ENCODE measurements at places on chromosomes 2 and 18.

DNA sequence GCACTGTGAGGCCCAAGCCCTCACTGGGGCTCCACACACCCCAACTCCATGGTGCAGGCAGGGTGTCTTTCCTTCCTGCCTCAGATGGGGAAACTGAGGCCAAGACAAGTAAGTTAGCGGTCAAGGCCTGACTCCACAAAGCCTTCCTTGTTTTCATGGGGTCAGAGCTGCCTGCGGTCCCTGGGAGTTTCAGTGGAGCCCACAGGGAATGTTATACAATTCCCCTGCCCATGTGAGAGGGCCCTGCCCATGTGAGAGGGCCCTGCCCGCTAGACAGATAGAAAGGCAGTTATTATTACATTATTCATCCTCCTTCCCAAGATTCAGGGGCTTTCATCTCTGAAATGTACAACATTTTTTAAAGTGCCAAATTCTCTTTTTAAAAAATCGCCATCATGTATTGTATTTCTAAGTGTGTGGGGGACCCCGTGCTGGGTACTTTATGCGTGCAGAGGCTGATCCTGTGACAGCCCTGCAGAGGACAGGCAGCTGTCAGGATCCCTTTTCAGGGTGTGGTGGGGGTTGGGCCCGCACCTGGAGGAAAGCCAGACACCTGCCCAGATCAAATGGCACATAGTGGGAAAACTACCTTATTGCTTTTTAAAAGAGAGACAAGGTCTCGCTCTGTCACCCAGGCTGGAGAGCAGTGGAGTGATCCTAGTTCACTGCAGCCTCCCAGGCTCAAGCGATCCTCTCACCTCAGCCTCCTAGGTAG, 23.4 kb downstream of the FBLN7 start:
- no peak for DNase-seq

DNA sequence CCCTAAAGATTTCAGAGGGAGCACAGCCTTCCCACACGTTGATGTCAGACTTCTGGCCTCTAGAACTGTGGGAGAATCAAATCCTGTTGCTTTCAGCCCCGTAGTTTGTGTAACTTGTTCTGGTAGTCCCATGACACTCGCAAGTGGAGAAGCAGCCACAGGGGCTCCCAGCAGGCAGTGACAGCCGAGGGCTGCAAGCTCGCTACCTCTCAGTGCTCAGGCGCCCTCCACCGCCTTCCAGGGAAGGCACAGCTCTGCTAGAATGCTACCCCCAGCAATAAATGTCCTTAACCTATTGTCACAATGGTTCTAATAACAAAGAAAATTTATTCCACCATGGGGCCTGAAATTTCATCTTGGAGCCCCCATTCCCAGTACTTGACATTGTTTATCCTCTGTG, 143.1 kb upstream of the ZNF236 start:
- no peak for DNase-seq

DNA sequence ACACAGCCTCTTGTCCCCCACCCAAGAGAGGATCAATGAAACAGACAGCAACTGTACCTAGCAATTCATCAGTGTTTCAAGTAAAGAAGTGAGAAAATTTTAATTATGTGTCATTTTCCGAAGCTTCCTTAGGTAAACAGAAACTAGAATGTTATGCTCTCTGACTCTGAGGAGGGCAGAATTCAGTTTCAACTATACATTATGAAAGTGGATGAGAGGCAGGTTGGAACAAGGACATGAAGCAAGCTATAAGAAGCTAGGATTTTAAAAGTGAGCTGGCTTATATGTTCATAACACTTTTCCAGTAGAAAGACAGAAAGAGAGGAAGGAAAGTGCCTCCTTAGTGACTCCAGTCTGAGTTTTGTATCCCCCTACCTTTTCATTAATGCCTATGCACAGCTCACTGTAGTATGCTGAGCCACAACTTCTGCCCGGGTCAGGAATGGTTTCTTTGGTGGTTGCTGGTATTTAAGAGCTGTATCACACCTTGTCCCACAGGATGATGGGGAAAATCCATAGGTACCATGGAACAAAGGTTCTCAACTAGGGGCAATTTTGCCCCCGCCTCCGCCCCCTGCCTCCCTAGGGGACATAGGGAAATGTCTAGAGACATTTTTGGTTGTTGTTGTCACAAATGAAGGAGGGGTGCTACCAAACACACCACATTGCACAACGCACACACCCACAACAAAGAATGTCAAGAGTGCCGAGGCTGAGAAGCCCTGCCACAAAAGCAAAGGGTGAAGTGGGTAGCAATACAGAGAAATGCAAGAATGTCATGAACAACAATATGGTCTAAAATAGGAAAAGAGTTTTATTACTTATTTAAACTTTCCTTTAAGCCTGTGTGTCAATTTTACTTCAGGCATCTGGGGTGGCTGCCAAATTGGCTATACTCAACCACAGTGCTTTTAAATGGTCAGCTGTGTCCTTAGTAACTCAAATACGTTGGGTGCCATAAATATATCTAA, 161.0 kb upstream of the ZFP36L2 start:
- no peak for DNase-seq

DNA sequence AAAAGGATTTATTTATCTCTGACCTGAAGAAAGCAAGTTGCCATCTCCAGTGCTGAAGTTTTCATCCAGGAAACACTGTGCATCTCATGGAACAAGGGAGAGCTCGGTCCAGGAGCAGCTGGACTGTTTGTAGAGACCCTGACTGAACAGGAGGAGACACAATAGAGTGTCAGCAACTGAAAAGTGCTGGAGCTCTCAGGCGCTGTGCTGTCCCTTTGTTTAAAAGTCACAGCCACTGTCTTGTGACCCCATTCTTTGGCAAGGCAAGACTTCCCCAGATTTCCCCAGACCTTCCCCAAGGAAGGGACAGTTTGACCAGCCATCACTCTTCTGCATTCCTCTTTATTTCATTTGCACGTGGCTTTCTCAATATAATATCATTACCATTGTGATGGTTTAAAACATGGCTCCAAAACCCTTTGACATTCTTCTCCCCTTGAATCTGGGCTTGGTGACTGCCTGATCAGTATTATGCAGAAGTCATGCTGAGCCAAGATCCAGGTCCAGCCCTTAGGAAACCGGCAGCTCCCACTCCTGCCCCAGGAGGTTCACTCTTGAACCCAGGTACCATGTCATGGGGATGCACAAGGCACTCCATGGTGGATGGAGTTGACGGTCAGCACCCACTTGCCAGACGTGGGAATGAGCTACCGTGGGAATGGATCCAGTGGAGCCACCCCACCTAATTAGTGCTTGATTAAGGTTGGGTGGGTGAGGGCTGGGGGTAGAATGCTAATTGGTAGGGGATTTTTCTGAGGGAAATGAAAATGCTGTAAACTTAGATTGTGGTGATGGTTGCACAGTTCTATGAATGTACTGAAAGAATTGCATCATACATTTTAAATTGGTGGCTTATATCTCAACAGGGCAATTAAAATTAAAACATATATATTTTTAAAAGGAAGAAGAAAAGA, 497.9 kb upstream of the RAB6C start:
- no peak for DNase-seq

GRCh38 chr18:47313901-47314300, 62.4 kb upstream of the SKOR2 start:
- peak; percentile 12 for DNase-seq

GRCh38 chr2:109126501-109126860, 2.5 kb upstream of the SH3RF3 start:
- DNase-seq: peak; percentile 79

DNA sequence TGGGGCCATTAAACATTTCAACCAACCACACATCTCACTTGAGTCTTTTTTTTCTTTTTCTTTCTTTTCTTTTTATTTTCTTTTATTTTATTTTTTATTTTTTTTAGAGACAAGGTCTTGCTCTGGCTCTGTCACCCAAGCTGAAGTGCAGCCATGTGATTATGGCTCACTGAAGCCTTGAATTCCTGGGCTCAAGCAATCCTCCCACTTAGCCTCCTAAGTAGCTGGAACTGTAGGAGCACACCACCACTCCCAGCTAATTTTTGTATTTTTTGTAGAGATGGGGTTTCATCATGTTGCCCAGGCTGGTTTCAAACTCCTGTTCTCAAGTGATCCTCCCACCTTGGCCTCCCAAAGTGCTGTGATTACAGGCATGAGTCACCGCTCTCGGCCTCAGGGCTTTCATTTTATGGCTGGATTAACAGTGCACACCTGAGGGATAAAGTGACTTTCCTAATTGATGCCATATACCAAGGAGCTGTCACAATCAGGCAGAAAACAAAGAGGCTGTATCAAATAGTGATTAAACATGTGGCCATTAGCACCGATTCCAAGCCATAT, 21.5 kb downstream of the KIAA2012 start:
- DNase-seq: no peak

GRCh38 chr18:9619056-9619455, 4.7 kb upstream of the PPP4R1 start:
- no peak for DNase-seq

DNA sequence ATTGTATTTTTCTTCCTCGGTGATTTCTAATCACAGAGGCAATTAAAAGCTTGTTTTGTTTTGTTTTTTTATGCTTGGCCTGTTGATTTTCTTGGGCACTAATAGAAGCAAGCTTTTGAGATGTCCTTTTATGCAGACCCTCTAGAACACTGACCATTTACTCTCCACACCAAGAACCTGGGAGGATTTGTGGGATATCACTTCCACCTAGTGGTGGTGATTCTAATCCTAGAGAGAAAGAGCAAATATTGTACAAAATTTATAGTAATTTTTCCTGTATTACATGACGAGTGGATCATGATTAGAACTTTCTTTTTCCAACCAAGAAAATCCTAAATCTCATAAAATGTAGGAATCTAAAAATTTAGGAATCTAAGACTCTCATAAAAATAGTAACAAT, 23.4 kb downstream of the NEMP2 start:
- DNase-seq: no peak

- no peak for DNase-seq
These were observed 40.2 kb downstream of the SLC35F5 start for GRCh38 chr2:113716291-113716690.

DNA sequence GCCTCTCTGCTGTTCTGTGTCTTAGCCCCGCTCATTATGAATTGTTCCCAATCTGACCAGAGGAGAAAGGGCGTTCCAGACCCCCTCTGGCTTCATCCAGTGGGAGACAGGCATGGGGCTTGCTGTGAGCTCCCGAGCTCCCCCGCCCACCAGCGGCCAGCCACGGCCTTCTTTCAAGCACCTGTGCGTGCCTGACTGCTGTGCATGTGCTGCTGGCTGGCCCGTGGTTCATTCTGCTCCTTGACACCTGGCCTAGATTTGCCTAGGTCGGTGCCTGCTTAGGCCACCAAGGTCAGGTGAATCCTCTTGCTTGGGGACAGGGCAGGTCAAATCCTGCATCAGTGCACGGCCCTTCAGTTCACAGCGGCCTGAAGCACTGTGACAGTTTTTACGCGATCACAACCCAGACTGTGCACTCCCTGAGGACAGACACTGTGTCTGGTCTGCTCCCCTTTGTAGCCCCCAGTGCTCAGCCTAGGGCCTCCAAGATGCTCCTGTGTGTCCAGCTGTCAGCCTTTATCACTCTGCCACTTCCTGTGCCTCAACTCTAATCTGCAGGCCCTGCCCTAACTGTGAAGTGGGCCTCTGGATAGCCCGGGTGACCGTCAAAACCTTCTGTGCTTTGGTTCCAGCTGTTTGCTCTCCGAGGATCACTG, 3.6 kb upstream of the LPIN1 start:
- DNase-seq: no peak

DNA sequence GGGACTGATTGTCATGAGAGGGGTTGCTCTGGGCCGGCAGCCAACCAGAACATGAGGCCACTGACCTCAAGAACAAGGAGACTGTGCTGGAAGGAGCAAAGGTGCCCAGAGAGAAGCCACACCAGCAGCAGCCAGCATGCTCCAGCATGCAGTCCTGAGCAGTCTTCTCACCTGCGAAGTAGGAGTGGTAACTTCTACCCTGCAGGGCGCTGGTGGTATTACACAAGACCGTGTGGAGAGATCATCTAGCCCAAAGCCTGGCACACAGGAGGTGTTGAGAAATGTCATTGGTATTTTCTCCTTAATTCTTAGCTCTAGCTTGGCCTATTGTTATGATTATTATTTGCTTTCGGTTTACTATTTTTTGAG, 132.7 kb downstream of the TSN start:
- peak; percentile 30 for DNase-seq

- DNase-seq: no peak
These were observed 25.8 kb downstream of the GPR55 start for GRCh38 chr2:230899287-230899686.

DNA sequence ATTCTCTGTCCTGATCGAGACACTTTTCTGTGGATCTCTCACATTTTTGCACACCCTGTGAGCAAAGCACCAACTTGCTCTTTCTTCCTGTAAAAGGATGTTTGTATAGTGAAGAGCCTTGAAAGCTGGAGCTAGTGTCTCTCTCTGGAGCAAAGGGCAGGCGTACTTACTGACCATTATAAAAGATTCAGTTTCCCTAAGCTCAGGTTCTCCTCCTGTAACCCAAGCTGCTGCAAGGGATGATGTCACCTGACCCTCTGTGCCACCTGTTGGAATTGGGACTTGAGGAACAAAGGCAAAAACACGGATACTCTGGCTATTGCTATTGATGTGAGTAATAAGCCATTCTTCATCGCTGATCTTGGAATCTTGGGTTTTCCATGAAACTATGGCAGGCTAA, 52.6 kb upstream of the NEMP2 start:
- DNase-seq: no peak

DNA sequence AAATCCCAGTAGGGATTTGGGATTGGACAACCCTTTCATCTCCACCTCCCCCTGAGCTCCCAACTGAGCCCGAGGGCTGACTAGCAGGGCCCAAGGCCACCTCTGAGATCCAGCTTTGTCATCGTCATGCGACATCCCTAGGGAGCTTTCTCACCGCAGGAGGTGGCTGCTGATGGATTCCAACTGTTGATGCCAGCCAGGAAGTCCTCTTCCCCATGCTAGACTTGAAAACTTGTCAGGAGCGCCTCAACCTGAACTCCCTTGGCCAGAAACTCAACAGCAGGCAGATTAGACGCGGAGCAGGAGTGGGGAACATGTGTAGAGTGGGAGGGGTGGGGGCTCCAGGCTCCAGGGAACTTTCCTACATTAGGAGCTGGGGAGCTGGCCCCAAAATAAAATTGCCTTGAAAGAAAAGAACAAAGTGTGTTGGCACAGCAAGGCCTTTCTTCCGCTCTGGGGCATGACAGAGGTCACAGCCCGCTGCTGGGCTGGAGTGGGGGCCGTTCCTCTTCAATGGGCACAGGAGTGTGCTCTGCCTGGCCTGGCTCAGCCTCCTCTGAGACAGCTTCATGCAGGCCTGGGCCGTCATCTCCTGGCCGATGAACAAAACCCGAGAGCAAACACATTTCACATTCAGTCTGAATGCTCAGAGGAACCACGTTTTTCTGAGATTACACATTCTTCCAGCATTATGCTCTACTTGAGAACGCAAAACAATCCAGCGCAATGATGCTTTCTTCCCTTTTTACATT, 34.5 kb downstream of the EMILIN2 start:
- DNase-seq: no peak

- no peak for DNase-seq
These were observed 149.2 kb upstream of the GYPC start for GRCh38 chr2:126506786-126507185.

GRCh38 chr2:14936426-14936825, 303.9 kb downstream of the LRATD1 start:
- no peak for DNase-seq

DNA sequence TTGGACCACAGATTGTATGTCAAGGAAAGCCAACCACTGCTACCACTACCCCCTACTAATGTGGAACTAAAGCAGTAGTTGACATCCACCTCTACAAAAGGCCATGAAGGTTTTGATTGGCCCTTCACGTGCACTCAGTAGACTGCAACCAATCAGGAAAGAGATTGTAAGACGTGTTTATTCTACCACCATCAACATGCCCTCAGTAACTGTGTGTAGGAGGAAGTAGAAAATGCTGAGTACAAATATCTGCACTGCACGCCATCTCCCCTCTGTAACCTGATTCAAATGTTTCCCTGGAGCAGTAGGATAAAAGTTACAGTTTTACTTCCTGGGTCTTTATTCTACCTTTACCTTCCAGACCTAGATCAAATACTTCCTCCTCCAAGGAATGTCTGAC, 2.9 kb upstream of the CASP10 start:
- no peak for DNase-seq
